PC-9 (cell line): ENCODE measurements at places on chromosomes 1 and 21. TPM values are rescaled to one million over a fixed set of nuclear protein-coding genes. Genes with fewer than 3 reads are reported as not detected.
A peak's percentile ranks its signal among the peaks of the same experiment; 100 is the strongest.

DNA sequence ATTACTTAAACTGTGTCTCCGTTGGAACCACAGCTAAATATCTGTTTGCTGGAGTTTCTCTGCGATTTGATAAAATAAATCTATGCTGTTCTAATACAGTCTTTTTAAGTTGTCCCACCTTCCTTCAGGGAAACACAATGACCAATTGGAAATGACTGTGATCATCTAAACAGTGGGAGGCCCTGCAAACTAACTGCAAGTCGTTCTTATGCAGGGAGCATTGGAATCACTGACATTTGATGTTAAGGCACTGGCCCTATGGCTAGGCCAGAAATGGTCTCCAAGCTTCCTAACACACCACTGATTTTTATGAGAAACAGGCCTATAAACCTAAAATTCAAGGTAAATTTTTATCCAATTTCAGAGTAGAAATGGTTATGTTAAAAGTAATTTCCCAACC, 645.2 kb downstream of the LMO4 start:
- no peak for DNase-seq

The SLC25A44 gene
- total RNA-seq = 12.7 and 20.2 TPM in 2 replicates

DNA sequence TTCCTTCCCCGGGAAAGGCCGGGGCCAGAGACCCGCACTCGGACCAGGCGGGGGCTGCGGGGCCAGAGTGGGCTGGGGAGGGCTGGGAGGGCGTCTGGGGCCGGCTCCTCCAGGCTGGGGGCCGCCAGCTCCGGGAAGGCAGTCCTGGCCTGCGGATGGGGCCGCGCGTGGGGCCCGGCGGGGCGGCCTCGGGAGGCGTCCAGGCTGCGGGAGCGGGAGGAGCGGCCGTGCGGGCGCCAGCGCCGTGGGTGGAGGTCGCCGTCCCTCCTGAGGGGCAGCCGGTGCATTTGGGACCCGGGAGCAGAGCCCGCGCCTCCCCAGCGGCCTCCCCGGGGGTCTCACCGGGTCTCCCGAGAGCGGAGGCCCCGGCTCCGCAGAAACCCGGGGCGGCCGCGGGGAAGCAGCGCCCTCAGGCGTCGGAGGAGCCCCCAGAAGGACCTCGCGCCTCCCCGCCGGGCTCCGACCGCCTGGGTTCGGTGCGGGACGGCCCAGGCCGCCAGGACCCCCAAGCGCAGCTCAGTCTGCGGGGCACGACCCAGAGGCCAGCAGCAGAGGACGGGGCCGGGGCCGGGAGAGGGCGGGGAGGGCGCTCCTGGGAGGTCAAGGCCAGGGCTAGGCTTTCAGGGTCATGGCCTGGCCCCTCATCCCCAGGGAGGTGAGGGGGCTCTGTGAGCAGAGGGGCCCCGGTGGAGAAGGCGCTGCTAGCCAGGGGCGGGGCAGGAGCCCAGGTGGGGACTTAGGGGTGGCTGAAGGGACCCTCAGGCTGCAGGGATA, 7.2 kb upstream of the SLX9 start:
- peak; percentile 46 for DNase-seq

- DNase-seq = no peak
Measured at GRCh38 chr1:230641346-230641745, 935 bp upstream of the COG2 start.

DNA sequence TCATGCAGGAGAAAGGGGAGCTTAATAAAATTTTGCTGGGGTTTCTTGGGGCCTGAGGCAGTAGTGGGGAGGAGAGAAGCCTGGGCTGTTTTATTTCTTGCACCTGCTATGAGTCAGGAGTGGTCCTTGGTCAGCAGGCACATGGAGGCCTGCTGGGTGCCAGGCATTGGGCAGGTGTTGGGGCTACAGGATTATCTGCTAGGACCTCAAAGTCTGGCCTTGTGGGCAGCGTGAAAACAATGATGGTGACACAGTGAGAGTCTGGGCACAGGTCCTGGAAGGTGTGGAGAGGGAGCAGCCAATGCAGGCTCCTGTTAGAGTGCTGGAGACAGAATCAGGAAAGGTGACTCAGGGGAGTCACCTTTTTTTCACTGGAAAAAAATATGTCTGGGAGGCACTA, 17.2 kb downstream of the ROR1 start:
- DNase-seq = no peak

DNA sequence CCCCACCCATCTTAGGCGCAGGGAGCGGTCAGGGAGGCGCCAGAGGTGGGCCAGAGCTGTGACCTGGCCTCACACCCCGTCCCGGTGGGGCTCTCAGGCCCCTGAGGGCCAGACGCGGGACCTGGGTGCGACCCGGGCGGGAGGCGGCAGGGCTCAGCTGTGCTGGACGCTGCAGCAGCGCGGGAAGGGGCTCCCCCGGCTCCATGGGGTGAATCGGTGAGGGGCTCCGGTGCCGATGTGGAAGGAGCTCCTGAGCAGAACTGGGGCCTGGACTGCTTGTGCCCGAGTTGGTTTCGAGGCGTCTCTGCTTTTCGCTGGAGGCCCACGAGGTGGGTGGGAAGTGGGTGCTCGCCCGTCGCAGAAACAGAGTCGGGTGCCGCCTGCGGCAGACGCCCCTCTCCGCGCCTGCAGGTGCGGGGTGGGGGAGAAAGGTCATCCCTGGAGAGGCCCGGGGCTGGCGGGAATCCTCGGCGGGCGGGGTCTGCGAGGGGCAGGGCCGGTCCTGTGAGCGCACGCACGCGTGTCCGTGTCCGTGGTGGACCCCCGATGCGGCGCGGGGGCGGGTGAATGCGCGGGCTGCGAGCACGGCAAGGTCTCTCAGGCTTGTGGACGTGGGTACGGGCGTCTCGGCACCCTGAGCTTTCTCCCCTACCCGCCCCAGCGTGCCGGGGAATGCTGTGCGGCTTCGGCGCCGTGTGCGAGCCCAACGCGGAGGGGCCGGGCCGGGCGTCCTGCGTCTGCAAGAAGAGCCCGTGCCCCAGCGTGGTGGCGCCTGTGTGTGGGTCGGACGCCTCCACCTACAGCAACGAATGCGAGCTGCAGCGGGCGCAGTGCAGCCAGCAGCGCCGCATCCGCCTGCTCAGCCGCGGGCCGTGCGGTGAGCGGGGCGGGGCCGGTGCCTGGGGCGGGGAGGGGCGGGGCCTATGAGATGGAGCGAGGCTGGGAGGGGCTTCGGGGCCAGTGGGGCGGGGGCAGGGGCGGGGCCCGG, 20.4 kb downstream of the AGRN start:
- DNase-seq = no peak

DNA sequence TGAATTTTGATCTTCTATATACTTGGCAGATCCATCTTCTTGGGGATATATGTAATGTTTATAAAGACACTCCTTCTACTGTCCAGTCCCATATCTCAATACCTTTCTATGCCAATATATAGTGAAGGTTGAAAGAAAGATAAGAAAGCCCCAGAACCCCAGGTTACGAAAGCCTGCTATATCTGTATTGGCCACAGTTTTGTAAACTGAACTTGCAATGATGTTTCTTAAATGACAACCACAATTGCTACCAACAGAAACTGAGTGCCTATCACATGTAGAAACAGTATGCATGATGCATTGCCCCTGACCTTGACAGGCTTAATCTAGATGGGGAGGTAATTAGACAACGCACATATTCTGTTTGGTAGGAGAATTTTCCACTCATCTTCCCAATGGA, 7.8 kb upstream of the RIMKLA start:
- no peak for DNase-seq

- no peak for DNase-seq
Measured at GRCh38 chr1:193555662-193556441, 369.4 kb upstream of the B3GALT2 start.

DNA sequence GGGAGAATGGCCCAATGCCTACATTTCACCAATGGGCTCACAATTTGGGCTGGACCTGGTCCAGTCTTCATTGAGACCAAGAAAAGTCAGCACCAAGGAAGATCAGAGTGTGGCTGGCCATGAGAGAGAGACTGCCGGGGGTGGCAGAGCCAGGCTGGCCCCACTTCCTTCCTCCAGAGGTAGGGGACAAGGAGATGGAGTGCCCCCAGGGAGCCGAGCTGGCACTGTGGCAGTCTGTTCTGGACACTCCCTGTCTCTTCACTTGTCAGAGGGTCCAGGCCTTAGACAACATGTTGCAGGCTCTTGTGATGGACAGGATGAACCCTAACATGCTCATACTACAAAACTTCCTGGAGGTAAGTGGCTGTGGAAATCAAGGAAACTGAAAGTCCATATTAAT, 27.7 kb downstream of the INAVA start:
- DNase-seq = no peak

DNA sequence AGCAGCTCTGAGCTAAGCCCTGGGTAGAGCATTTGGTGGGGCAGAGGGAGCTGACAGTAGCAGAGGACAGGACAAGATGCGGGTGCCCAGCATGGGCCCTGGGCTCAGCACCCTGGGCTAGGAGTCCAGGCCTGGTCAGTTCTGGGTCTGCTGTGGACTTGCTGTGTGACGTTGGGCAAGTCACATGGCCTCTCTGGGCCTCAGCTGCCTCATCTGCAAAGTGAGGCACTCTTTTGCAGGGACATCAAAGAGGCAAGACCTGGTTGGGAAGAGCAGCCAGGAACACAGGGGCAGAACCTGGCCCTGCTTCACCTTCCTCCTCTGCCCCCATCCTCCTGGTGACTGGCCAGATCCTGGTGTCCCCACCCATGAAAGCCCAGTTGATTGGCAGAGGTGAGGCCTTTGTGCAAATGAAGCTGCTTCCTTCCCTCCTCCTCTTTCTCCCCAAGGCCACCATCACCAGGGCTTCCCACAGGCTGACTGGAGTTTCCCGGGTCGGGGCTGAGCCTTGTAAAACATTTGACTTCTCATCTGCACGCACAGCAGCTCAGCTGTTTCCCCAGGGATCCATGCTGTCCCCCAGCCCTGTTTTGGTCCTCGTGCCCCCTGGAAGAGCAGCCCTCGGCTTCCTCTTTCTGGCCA, 350.5 kb downstream of the MATN1 start:
- no peak for DNase-seq

The STYXL2 gene
- not detected in 2 replicates for total RNA-seq

- DNase-seq = no peak
Measured at GRCh38 chr1:230394134-230394533, 32.0 kb downstream of the PGBD5 start.

- DNase-seq = no peak
Measured at GRCh38 chr1:9449110-9449627, 90.1 kb upstream of the SLC25A33 start.

The OR2L13 gene
- total RNA-seq = not detected in 2 replicates

The RBBP4 gene
- total RNA-seq = 185 and 206 TPM in 2 replicates

DNA sequence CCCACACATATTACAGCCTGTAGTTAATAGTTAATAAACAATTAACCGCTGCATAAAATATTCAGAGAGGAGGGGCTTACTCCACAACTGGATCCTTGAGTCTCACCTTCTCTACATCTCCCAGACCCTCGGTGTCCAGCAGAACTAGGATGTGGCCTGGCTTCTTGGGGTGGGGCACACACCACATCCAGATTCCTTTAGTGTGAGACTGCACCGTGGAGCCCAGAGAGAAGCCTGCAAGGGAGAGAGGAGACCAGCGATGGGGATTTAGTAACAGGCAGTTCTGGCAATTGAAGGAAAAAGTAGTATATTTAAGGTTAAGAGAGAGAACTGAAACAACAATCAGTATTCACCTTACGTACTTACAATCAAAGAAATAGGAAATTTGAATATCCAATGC, 4.9 kb downstream of the GBP1 start:
- DNase-seq = no peak

DNA sequence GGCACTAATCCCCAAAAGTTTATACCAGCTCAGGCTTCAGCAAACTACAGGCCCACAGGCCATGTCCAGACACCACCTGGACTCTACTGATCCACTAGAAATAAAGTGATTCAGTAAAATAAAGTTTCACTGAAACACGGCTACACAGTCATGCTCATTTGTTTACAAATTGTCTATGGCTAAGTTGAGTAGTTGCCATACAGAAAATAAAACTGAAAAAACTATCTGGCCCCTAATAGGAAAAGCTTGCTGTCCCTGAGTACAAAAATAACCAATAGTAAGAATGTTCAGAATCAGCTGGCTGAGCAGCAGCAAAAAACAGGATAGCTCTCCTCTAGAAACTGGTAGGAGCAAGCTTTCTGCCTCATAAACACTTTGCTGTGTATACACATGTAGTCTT, 221.5 kb downstream of the RERE start:
- no peak for DNase-seq

The ELOA gene
- 26.2 and 26.4 TPM in 2 replicates for total RNA-seq

The NTRK1 gene
- not detected in 2 replicates for total RNA-seq

The CDK11B gene
- 21.2 and 22.5 TPM in 2 replicates for total RNA-seq

DNA sequence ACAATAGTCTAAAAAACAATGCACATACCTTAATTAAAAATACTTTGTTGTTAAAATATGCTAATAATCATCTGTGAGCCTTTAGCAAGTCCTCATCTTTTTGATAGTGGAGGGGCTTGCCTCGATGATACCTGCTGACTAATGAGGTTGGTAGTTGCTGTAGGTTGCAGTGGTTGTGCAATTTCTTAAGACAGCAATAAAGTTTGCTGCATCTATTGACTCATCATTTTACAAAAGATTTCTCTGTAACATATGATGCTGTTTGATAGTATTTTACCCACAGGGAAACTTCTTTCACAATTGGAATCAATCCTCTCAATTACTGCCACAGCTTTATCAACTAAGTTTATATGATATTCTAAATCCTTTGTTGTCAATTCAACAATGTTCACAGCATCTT, 7.6 kb downstream of the C1orf87 start:
- DNase-seq = no peak

- no peak for DNase-seq
Measured at GRCh38 chr21:18743531-18743930, 339.9 kb upstream of the TMPRSS15 start.

- DNase-seq = no peak
Measured at GRCh38 chr1:179881642-179882252, 338 bp upstream of the TOR1AIP1 start.

The BPNT1 gene
- total RNA-seq = 41.5 and 50.8 TPM in 2 replicates

The OLIG2 gene
- total RNA-seq = not detected in 2 replicates

DNA sequence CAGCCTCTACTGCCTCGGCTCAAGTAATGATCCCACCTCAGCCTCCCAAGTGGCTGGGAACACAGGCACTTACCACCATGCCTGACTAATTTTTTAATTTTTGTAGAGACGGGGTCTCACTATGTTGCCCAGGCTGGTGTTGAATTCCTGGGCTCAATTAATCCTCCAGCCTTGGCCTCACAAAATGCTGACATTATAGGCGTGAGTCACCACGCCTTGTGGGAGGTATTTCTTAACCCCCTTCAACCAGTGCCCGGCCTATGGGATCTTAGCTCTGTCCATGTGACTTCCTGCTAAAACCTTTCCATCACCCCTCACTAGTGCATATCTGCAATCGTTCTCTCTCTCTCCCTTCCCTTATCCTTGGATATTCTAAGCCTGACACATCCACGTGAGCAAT, 86.4 kb downstream of the FOXD2 start:
- DNase-seq = no peak

The PRDM16 gene
- total RNA-seq = not detected in 2 replicates
